ENCODE measurements at places on chromosomes 12 and 14.
A peak's percentile ranks its signal among the peaks of the same experiment; 100 is the strongest.

- no peak for DNase-seq
Observed at GRCh38 chr14:92880851-92881250, 42.1 kb upstream of the CHGA start.

GRCh38 chr14:67935371-67935770 lies 115.8 kb downstream of the RAD51B start:
- no peak for DNase-seq

GRCh38 chr12:25463521-25463920 lies 89.6 kb downstream of the LMNTD1 start:
- DNase-seq: no peak

GRCh38 chr12:77402716-77403115 lies 337.3 kb upstream of the E2F7 start:
- no peak for DNase-seq

- DNase-seq: no peak
Observed at GRCh38 chr14:96484399-96484798, 17.8 kb upstream of the PAPOLA start.

DNA sequence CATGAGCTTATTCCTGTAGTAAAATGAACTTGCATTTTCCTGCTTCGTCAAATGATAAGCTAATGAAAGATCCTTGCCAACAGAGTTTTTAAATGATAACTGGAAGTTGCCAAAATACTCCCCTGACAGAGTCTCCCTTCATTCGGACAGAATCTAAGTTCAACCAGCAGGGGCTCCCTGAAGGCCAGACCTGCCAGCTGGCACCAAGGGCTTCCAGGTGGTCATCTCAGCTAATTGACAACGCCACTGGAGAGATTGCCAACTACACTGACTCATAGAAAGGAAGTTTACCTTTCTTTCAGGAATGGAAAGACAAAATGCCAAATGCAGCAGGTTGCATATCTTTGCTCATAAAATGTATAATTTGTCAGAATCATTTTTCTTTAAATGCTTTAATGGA lies 462.8 kb downstream of the GXYLT1 start:
- DNase-seq: no peak

DNA sequence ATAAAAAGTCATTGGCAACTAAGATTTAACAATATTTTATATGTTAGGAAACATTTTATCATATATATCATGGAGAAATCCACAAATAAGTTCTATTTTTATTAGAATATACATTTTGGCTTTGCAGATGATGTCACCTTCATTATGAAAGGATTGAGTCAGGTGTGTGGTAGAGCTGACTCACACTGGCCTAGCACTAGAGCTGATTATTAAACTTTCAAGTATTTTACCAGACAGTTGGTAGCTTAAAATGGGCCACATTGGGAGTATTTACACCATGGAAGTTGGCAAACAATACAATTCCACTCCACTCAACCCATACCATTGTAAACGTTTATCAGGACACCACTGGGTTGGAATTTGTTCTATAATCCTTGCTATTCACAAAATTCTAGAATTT lies 1036.6 kb downstream of the TRHDE start:
- no peak for DNase-seq

- no peak for DNase-seq
Observed at GRCh38 chr12:84875241-84875640, 37.4 kb downstream of the SLC6A15 start.

DNA sequence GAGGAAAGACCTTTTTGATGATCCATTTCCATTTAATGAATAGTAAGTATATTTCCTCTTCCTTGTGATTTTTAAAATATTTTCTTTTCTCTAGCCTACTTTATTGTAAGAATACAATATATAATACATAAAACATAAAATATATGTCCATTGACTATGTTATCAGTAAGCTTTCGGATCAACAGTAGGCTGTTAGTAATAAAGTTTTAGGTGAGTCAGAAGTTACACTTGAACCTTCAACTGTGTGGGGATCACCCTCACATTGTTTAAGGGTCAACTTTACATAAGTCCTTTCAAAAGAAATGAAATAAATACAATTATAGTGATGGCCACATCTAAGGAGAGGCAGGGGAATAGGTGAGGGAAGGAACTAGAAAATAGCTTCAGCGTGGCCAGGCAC lies 5.0 kb upstream of the TFCP2 start:
- DNase-seq: no peak

DNA sequence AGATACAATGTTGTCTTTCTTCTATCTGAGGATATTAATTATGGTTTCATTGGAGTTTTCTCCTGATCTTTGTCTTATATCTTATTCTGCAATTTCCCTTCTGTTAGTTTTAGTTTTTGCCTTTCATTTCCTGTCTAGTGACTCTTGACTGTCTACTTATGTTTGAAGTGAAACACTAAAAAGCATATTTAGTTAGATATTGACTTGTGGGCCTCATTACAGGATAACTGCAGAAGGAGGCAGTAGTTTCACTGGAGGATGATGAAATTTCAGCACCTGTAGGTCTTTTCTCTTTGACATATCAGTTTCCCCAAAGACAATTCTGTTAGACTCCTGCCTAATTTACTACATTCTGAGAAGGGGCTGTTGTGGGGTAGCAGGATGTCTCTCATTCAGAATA lies 97.5 kb upstream of the NEDD1 start:
- DNase-seq: no peak

GRCh38 chr14:55125403-55125802 lies 3.6 kb upstream of the LGALS3 start:
- peak; percentile 98 for DNase-seq

DNA sequence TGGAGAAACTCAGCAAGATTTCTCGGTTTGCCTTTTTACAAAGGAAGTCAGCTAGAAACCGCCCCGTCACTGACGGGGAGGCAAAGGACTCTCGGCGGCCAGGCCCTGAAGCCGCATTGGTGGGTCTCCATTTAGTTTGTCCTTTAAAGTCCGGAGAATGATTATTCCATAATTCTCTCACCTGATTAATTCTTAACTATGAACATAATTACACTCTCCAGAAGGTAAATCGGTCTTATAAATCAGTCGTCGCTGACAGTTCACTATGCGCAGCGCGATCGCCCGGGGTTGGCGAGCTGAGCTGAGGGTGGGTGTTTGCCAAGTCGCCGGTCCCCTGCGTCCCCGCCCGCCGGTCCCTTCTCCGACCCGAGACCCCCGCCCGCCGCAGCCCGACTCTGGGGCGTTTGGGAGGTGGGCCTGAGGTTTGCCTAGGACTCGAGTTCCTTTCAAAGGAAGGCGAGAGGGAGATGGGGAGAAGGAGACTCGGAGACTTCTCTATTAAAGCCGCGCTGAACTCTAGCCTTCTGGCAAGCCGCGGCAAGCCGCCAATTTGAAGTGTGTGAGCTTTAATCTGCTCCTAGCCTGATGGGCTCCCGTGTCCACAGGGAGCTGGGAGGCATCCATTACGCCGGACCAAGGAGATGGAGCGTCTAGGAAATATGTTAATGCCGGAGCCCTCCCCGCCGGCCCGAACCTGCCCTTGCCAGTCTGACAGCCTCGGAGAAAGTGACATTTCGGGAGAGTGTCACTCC lies 392.9 kb downstream of the NOVA1 start:
- no peak for DNase-seq

DNA sequence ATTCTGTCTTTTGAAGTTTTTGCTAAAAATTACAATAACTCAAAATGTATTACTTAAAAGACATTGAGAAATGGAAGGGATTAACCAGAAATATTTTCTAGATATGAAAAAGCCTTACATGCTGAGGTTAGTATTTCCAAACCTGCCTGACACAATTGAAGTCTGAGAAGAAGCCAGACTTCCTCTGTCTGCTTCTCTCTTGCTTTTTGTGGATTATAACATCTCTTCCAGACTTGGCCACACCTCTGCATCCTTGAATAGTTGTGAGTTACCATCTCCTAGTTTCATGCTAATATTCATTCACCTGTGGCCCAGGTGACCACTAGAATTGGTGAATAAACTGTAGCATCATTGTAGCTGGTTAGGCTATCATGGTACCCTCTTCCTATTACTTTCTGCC lies 497.6 kb downstream of the SLC16A7 start:
- no peak for DNase-seq

- no peak for DNase-seq
Observed at GRCh38 chr12:20119596-20120402, 248.5 kb upstream of the PDE3A start.

GRCh38 chr12:78101946-78102635 lies 271.4 kb downstream of the NAV3 start:
- no peak for DNase-seq
